Fibroblast of lung (primary cell): ENCODE measurements at places on chromosomes 3 and 15. TPM values are rescaled to one million over a fixed set of nuclear protein-coding genes. Genes with fewer than 3 reads are reported as not detected.
A peak's percentile ranks its signal among the peaks of the same experiment; 100 is the strongest.

GRCh38 chr3:186075489-186075888, 33.4 kb downstream of the ETV5 start:
- no peak for DNase-seq

The THBS1 gene
- total RNA-seq = 631 and 1,745 TPM in 2 replicates

The LSAMP gene
- total RNA-seq = 4.8 and 9.0 TPM in 2 replicates

The CALML4 gene
- total RNA-seq = 1.0 and 1.8 TPM in 2 replicates

DNA sequence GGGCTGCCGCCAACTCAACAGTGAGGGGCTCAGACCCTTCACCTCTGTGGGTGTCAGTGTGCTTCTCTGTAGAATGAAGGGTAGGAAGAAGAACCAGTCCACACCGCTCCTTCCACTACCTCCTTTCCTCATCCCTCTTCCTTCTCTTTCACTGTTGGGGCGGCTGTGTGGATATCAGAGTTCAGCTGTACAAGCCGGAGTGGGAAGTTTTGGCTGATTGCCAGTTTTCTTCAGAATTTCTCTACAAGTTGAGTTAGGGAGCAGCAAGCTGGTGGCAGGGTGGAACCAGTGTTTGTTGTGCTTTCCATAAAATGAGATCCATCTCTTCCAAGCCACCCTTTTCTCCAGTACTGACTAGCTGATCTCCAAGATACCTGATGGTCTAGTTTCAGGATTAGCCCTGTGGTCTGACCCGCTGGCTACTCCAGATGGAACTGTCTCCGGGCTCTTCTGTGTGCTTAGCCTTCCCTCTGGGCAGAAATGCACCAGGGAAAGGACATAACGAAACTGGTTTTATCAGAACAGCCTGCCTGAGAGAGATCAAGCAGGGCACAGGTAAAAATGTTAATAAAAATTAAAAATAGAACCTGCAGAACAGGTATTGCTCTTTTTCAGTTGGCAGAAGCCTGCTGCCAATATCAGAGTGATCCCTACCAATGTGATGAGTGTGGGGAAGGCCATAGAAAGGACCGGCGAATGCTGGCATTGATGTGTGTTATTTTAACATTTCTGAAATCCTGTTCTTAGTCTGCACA, 169.9 kb upstream of the TSC22D2 start:
- no peak for DNase-seq

GRCh38 chr3:30597131-30597768, 9.2 kb upstream of the TGFBR2 start:
- peak; percentile 87 for DNase-seq

GRCh38 chr15:41950489-41950888, 21.9 kb downstream of the EHD4 start:
- DNase-seq = peak; percentile 53

DNA sequence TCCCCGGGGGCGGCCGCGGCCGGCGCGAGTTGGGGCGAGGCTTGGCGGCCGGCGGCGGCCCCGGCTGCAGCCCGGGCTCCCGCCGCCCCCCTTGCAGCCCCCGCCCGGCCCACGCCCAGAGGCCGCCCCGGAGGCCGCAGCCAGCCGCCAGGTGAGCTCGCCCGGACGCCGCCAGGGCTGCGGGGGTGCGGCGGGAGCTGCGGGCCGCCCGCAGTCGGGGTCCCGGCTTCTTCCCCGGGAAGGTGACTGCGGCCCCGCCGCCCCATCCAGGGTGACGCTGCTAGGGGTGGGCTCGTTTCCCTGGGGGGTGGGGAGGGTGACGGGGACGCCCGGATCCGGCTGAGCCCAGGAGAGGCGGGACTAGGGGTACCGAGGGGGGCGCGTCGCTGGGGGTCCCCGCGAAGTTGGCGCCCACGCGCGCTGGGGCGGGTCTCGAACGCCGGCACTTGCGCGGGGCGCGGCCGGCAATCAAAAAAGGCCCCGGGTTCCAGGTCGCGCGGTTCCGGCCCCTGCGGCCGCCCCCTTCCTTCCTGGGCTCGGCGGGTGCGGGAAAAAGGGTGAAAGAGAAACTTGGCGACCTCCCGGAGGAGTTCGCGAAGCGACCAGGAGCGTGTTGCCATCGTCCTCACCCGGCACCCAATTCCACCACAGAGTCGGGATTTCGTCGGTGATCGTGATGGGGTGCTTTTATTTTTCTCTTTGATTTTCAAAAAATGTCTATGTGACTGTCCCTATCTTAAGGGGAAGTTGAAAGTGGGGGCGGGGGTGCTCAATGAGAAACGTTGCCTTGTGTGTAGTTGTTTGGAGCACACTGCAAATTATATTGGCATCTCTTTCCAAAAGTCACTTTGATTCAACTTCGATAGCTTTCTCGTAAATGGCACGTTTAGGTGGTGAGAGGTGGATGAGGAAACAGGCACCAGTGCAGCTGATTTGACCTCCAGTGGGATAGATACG, 619 bp downstream of the ATXN7 start:
- no peak for DNase-seq

The TNNC1 gene
- 0.33 and 0.51 TPM in 2 replicates for total RNA-seq

DNA sequence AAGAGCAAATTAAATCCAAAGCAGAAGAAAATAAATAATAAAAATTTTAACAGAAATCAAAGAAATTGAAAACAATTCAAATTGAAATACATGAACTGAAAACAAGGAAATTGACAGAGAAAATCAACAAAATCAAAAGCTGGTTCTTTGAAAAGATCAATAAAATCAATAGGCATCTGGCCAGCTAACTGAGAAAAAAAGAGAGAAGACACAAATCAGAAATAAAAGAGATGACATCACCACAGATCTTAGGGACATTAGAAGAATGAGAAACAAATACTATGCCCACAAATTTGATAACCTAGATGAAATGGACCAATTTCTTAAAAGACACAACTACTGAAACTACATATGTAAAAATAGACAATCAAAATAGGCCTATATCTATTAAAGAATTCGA, 38.8 kb downstream of the FAM240A start:
- no peak for DNase-seq

DNA sequence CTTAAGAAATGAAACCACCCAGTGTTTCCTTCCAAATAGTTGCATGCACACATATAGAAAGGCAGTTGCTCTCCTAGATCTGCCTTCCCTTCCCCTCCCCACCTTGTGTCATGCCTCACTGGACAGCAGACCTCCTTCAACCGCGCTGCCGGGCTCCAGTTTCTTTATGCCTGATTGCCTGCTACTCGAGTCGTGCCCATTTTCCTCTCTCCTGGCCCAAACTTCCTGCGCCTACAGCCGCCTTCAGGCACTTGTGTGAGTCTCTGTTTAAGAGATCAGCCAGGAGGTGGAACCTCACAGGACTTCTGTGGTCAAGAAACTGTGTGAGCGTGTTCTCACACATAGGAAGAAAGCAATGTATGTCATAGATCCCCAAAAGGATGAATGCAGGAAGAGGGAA, 8.8 kb upstream of the FAM107A start:
- no peak for DNase-seq

GRCh38 chr3:3302964-3303363, 123.5 kb upstream of the CRBN start:
- no peak for DNase-seq

GRCh38 chr15:74383286-74383685, 15.8 kb upstream of the CYP11A1 start:
- no peak for DNase-seq

The PEX5L gene
- 0.51 and 5.9 TPM in 2 replicates for total RNA-seq

DNA sequence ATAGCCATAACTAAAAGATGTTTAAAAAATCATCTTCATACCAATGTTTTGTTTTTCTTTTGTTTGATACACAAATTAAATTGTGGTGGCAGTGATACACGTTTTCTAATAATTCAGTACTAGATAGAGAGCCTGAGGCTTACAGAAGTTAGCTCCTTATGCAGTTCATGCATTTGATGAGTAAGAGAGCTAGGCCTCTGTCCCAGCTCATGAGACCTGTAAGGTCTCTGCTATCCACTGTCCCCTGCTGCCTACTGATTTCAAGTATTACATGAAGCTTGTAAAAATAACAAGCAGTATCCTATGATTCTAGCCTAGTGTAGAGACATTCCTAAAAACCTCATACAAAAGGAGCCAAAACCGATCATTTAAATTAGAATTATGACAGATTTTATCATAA, 144.5 kb downstream of the MBNL1 start:
- DNase-seq = no peak

- no peak for DNase-seq
These were observed 80.0 kb upstream of the SEC13 start for GRCh38 chr3:10400749-10401495.

The OIP5 gene
- total RNA-seq = 0.26 and 2.0 TPM in 2 replicates

DNA sequence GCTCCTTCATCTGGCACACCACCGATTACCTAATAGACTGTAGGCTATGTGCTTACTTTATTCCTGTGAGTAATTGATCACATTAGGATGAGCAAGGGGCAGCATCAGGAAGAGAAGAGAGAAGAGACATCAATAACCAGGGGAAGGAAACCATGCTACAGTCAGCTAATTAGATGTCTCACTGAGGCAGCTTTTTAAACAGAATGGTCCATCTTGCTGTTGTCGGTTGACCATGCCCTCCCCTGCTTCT, 278.4 kb downstream of the RPLP1 start:
- no peak for DNase-seq

The HRG gene
- not detected in 2 replicates for total RNA-seq

The MOBP gene
- not detected in 2 replicates for total RNA-seq

The SLC9A9 gene
- 33.9 and 74.0 TPM in 2 replicates for total RNA-seq

- DNase-seq = peak; percentile 52
These were observed 84.6 kb upstream of the CDV3 start for GRCh38 chr3:133488785-133489367.

DNA sequence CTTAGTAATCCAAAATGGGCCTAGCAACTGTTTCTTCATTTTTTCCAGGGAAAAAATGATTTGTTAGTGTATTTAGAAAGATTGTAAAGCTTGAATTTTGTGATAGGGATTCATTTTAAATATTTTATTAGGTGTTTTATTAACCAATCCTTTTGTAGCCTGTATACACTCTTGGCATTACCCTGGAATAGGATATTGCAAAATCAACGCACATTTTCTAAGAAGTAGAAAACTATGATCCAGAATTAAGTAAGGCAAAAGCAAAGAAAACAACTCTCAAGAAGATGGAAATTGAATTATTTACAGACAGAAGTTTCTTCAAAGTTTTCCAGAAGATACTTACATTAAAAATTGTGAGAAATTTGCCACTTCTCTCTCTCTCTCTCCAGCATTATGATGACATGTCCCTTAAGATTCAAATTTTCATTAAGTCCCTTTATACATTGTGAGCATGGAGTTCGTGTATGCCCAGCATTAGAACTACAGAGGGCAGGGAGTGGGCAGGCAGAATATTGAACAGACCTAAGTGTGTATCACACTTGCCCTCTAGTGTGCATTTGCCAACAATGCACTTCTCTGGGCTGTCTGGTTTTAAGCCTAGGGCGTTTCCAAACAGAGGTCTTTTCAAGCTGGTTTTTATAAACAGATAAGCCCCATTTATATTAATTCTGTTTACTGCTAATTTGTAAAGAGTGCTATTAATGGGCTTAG, 28.5 kb upstream of the CMSS1 start:
- peak; percentile 62 for DNase-seq
